Activated T-cell treated with anti-CD3 and anti-CD28 coated beads for 48 hours (primary cell): ENCODE measurements at places on chromosomes 16 and 17.
A peak's percentile ranks its signal among the peaks of the same experiment; 100 is the strongest.

DNA sequence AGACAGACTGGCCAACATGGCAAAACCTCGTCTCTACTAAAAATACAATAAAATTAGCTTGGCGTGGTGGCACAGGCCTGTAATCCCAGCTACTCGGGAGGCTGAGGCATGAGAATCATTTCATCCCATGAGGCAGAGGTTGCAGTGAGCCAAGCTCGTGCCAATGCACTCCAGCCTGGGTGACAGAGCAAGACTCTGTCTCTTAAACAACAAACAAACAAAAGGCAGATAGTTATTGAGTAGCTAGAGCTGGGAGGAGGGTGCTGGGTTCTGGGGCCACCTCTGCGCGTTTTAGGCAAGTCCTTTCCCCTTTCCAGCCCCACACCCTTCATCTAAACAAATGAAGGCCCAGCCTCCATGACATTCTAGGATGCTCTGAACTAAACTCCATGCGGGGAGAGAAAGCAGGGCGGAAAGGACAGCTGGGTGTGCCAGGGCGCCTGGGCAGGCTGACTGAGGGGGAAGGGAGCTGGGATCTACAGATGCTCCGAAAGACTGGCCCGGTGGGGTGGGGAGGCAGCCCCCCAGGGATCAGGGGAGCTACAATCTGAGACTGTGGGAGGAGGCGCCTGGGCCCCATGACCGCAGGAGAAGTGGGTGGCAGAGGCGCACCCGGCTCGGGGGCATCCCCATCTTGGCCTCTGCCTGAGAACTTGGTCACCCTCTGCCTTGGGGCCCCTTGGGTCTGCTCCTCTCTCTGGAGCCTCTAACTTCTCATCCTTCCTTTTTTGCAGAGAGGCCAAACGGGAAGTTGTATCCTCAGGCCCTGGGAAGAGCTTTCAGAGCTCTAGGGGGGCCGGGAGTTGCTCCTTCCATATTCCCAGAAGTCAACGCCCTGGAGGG lies 910 bp downstream of the ITGAL start:
- peak; percentile 67 for DNase-seq

GRCh38 chr17:2749784-2750181 lies 331 bp upstream of the CCDC92B start:
- DNase-seq = peak; percentile 75

GRCh38 chr16:73711406-73712080 lies 585.1 kb upstream of the PSMD7 start:
- DNase-seq = no peak

DNA sequence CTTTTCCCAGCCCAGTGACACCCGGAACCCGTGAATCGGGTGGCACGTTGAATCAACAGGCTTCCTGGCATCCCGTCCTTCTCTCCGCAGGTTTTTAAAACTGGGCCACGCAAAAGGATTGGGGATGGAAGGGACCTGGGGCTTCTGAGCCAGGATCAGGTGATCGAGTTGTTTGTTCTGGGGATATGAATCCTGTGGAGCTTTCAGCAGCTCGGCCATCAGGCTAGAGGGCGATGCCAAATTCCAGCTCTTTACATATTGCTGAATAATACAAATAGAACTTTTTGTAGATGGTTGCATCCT lies 473 bp downstream of the SUPT6H start:
- no peak for DNase-seq

- no peak for DNase-seq
Observed at GRCh38 chr17:44924107-44924544, 8.8 kb upstream of the GFAP start.

DNA sequence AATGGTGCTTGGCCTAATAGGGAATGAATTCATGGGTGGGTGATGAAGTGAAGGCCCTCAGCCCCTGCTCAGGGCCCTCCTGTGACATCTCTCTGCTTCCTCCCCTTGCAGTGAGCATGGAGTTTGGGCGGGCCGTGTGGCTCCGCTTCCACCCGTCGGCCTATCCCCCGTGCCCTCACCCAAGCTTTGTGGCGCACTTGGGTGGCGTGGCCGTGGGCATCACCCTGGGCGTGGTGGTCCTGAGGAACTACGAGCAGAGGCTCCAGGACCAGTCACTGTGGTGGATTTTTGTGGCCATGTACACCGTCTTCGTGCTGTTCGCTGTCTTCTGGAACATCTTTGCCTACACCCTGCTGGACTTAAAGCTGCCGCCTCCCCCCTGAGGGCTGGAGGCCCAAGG lies 21.1 kb downstream of the C17orf75 start:
- DNase-seq = no peak

GRCh38 chr16:19417640-19418039 lies at the start of gene TMC5:
Gene TMC5, plus strand, starts transcription at chr16:19417883. Its CDS starts 22,156 bp downstream, at chr16:19440039.
- DNase-seq = no peak

DNA sequence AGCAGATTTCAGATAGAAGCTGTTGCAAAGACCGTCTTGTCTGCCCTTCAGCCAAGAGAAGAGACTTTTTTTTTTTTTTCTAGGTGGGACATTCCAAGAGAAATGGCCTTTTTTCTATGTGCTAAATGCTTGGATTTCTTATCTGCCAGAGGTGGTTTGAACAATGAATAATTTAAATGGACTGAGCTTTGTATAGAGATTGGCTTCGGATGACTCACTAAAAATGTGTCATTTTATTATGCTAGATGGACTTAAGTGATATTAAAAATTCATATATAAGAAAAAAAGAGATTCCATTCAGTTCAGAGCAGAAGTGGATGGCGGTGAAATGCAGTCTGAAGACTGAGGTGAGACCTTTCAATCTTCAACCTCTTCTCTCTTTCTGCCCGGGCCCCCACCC lies 58.4 kb downstream of the MEAK7 start:
- DNase-seq = no peak

DNA sequence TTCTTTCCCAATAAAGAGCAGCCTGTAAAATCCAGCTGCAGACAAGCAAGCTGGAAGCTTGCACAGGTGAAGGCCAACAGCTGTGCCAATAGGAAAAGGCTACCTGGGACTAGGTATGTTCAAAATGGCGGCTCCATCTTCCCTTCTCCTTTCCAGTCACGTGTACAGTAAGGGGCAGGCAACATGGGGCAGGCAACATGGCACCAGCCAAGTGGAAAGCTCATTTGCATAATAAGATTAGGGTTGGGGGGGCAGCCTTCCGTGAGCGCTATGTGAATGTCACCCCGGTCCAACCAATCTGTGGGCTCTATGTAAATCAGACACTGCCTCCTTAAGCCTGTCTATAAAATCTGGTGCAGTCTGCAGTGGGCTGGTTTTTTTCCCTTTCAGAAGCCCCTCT lies 31.3 kb downstream of the TVP23A start:
- no peak for DNase-seq

- no peak for DNase-seq
Observed at GRCh38 chr17:39738983-39739884, 1.5 kb downstream of the GRB7 start.

DNA sequence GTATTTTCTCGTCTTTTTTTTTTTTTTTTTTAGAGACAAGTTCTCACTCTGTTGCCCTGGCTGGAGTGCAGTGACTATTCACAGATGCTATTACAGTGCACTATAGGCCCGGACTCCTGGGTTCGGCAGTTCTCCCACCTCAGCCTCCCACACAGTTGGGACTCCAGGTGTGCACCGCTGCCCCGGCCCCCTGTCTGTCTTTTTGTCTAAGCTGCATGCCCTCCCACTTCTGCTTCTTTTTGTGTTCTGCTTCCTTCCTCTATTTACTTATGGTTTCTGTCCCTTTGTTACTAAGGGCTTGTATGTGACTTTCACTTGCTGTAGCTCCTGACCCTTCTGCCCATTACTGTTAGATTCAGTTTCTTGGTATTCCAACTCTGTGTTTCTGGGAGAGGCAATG lies 20.5 kb downstream of the SLC7A6 start:
- no peak for DNase-seq

DNA sequence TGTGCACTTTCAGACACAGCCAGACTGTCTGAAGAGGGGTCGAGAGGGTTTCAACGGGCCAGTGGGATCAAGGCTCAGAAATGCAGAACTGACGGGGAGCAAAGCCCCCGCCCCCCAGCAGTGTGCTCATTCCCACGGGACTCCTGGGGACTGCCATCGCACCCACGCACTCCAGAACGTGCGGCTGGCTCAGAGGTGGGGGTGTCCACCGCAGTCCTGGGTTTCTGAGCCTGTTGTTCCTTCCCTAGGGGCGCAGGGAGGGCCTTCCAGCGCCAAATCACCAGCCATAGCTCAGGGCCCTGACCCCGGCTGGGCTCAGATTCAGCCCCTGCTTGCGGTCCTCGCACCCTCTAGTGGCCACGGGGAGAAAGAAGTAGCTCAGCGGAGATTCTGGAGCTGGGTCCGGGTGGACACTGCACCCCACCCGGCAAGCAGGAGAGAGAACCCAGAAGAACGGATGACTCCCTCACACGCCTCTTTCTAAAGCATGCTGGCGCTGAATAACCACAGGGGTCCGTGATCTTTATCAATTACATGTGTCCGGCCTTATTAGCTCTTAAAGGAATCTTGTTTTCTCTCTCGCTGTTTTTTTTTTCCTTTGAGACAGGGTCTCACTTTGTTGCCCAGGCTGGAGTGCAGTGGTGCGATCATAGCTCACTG lies 45.0 kb upstream of the USP7 start:
- peak; percentile 61 for DNase-seq

- no peak for DNase-seq
Observed at GRCh38 chr16:22004341-22004740, 3.4 kb upstream of the PDZD9 start.

DNA sequence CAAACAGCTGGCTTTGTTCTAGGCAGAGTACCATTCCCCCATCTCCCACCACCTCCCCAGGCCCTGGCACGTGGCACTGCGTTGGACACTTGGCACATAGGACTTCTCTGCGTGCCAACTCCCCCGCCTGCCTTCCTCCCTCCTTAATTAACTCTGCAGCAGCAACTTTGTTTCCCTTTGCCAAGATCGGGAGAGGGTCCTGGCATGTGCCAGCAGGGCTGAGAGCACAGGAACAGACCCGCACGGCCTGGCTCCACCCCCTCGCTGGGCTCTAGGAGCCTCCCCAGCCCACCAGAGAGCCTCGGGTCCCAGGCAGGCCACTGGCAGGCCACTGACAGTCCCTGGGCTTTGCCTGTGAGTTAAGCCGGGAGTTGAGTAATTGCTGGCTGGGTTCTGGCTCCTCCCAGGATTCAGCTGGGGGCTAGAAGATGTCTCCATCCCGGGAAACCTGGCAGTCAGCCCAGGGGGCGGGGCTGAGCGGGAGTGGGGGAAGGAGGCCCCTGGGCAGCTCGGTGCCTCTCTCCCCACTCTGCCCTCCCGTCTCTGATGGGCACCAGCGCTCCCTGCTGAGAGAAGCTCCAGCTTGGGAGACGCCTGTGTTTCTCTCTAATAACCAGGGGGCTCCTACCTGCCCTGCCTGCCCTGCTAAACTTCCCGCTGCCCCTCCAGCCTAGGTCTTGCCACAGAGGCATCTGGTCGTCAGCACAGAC lies 224.0 kb upstream of the TNRC6C start:
- DNase-seq = no peak

DNA sequence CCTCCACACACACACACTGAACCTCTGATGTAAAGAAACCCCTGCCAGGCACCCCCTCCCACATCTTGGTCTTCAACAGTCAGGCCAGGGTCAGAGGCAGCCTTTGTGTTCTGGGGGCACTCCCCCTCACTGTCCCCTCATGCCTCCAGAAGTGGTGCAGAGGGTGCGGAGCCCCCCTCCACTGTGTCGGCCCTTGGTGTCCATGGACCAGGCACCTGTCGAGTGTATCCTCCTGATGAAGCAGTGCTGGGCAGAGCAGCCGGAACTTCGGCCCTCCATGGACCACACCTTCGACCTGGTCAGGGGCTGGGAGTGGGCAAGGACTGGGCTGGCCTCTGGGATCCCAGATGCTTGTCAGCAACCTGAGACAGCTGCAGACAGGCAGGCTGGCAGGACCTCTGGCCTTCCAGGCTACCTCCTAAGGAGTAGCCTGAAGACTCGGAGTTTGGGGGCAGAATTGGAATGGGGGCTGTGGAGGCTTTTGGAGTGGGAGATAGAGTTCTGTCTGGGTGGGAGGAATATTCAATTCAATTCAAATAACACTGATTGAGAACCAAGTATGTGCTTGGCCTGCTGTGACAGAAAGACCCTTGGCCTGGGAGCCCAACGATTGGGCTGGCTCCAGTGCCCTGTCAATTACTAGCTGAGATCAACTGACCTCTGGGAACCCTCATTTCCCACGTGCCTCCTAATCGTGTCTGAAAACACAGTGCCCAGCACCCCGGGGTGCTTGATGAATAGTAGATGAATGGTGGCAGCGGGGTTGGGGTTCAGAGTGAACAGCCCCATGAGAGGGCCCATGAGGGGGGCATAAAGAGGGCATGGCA lies 11.5 kb downstream of the GUCY2D start:
- DNase-seq = no peak

DNA sequence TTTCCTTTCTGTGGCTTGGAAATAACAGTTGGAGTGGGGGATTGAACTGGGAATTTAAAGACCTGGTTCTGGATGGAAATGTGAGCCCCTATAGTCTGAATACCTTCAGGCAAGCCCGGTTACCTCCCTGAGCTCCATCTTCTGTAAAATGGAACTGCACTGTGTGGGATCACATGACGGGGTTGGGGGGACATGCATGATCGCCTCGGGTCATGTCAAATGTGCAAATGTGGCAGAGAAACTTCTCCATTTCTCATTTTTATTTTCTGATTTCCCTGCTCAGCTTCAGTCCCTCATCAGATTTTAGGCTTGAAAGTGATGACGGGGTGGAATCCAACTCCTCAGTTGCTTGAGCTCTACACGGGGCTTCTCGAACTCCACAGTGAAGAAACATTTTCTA lies 1.5 kb downstream of the MT1B start:
- no peak for DNase-seq

GRCh38 chr17:45296003-45296832 lies 20.6 kb downstream of the MAP3K14 start:
- DNase-seq = no peak

DNA sequence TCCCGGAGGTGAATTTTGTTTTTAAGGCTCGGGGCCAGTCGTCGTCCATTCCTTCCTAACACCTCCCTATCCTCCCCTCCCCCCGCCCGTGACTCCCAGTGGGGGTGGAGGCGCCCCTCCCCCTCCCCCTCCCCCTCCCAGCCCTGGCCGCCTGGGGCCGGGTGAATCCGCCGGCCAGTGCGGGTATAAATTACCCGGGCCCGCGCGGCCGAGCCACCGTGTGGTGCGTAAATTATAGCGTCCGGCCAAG lies 2.0 kb upstream of the GSE1 start:
- no peak for DNase-seq

GRCh38 chr17:77371117-77371887 lies 230.5 kb downstream of the SEC14L1 start:
- no peak for DNase-seq

- DNase-seq = no peak
Observed at GRCh38 chr17:31695456-31696090, 163.5 kb downstream of the COPRS start.

DNA sequence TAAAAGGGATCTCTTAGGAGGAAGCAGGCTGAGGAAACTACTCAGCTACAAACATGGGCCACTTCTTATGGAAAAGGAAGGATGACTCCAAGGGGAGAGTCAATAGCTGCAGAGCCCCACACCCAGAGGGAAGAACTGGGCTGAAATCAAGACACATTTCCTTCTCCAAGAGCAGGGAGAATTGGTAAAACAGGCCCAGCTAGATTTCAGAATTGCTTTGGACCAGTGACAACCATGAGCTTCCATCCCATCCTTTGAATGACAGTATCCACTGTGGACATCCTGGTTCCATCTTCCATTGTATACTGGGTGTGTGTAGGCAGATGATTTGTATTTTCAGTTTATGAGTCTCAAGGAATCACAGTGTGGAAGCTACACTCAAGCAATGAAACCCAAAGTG lies 267.5 kb downstream of the IRF8 start:
- no peak for DNase-seq

- no peak for DNase-seq
Observed at GRCh38 chr17:19768046-19768782, 20.1 kb upstream of the ALDH3A1 start.
